ENCODE measurements at places on chromosomes 13 and 19.

DNA sequence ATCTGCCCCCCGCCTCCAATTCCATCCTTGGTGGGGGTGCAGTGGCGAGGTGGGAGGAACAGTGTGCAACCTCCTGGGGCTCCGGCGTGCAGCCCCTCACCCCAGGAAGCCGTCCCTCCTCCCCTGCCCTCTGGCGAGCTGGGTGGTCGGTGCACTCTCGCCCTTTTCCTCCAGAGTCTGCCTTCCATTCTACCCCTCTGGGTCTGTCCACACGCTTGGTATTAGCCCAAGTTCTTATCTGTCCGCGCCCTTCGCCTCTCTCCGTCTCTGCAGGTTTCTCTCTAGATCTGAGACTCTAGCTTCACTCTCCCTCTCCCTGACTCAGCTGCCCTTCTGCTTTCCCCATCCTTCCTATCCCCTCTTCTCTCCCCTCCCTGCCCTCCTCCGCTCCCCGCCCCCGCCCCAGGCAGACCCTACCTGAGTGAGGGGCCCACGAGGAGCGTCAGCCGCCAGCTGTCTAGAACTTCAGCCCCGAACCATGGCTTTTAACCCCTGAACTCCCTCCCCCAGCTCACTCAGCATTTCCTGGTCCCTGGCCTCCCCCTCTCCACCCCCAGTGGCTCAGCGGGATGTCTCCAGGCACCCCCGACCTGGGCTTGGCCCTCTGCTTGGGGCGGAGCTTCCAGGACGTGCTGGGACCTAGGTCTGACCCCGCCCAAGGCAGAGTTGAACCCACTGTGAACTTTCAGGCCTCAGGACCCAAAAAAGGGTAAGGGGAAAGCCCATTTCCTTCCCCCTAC, 499 bp upstream of the KLK13 start:
- DNase-seq, result no peak

GRCh38 chr19:17623224-17623935, 64.8 kb downstream of the UNC13A start:
- no peak for DNase-seq

- DNase-seq, result no peak
Observed at GRCh38 chr13:79722885-79723445, 242.0 kb downstream of the NDFIP2 start.

DNA sequence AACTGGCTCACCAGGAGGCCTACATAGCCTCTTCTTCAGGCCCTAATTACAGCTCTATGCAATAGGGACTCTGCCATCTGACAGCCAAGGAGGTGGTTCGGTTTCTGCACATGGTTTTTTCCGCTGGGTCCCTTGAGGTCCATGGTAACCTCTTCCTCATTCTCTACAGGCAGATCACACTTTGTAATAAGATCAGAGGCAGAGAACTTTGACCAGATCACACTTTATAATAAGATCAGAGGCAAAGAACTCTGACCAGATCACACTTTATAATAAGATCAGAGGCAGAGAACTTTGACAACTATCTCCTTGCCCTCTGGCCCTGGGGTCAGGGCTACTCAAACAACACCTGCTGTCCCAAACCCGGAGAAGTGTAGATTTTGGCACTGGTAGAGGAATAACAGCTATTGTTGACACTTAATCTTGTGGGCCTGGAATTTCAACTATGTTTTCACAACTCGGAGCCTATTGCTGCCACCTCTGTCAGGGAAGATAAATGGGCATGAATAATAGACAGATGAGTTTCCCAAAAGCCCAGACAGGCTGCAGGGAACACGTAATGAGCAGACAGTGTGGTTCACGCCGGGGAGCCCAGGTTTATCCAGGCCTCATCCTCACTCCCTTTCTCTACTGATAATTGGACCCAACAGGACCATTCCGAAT, 246.1 kb downstream of the UQCRFS1 start:
- DNase-seq, result no peak

DNA sequence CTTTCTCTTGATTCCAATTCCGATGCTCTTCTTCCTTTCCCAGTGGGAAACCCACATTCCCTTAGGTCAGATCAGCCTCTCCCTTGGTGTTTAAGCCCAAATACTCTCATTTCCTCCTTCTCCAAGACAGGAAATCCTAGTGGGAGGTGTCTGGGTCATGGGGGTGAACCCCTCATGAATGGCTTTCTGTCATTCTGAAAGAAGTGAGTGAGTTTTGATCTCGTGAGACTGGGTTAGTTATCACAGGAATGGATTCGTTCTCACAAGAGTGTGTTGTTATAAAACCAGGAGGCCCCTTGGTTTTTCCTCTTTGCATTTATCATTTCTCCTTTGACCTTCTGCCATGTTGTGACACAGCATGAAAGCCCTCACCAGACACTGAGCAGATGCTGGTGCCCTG, 76.2 kb upstream of the MTIF3 start:
- no peak for DNase-seq

GRCh38 chr13:74708629-74709028, 574.4 kb upstream of the KLF12 start:
- no peak for DNase-seq

DNA sequence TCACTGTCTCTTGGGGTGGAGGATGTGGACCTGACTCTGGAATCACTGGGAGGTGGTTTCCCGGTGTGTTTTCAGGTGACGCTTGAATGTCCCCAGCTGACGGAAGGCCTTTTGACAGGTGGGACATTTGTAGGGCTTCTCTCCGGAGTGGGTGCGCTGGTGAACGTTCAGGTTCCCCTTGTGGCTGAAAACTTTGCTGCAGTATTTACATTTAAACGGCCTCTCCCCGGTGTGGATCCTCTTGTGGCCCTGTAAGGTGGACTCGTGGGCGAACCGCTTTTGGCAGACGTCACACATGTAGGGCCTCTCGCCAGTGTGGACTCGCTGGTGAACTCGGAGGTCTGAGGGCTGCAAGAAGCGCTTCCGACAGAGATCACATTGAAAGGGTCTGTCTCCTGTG, 7.8 kb downstream of the ZSCAN5B start:
- no peak for DNase-seq

GRCh38 chr13:48370815-48371214, 42.1 kb downstream of the LPAR6 start:
- no peak for DNase-seq

GRCh38 chr19:46981286-46981945, 38.2 kb upstream of the NPAS1 start:
- DNase-seq, result no peak
